Activated CD4-positive, CD25-positive, alpha-beta regulatory T cell treated with anti-CD3 and anti-CD28 coated beads, Interleukin-2, amount 50 U/mL, for 72 hours (primary cell): ENCODE measurements at places on chromosomes 3 and 15.

DNA sequence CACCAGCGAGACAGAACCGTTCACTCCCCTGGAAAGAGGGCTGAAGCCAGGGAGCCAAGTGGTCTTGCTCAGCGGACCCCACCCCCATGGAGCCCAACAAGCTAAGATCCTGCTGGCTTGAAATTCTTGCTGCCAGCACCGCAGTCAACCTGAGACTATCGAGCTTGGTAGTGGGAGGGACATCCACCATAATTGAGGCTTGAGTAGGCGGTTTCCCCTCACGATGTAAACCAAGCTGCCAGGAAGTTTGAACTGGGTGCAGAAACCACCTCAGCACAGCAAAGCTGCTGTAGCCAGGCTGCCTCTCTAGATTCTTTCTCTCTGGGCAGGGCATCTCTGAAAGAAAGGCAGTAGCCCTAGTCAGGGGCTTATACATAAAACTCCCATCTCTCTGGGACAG, 151.0 kb downstream of the MBNL1 start:
- DNase-seq = no peak

- DNase-seq = no peak
Measured at GRCh38 chr3:124920718-124921117, 13.8 kb downstream of the MUC13 start.

GRCh38 chr15:39100106-39100660, 480.7 kb upstream of the THBS1 start:
- DNase-seq = no peak

DNA sequence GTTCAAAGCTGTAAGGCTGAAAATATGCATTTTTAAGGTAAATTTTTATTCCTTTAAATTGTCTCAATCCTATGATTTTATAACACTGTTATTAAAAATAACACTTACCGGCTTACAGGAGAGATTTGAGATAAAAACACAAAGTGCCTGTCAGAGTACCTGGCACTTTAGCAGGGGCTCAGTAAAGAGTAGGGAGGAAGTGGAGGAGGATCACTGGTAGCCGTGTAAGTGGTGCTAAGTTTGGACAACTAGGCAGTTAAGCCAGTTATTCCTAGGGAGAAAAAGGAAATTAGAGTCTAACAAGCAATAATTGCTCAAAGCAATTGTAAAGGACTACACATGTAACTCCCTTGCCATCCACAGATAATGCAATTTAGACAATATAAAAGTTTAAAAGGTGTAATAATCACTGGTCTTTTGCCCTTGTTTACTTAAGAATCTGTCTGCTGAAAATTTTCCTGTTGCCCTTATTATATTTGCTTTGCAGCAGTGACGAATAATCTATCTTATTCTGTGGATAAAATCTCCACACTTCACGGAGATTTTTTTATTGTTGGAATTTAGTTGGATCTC, 204.8 kb downstream of the CDIN1 start:
- no peak for DNase-seq

DNA sequence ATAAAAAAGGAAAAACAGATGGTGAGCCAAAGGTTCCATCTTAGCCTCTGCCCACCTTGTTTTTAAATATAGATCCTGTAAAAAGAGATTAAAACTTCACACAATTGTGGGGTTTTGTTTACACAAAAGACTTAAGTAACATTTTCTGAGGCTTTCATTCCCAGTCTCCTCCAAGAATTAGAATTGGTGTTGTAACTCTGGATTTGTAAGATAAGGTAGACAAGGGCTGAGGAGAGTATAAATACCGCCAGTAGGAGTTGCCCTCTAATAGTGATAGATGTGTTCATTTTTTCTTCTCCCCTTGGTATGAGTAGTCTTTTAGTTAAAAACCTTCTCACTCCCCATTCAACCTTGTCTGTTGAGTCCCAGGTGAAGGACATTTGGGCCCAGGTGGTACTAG, 8.5 kb downstream of the MINDY2 start:
- DNase-seq = no peak

GRCh38 chr15:96306321-96306720, 24.2 kb upstream of the NR2F2 start:
- no peak for DNase-seq

DNA sequence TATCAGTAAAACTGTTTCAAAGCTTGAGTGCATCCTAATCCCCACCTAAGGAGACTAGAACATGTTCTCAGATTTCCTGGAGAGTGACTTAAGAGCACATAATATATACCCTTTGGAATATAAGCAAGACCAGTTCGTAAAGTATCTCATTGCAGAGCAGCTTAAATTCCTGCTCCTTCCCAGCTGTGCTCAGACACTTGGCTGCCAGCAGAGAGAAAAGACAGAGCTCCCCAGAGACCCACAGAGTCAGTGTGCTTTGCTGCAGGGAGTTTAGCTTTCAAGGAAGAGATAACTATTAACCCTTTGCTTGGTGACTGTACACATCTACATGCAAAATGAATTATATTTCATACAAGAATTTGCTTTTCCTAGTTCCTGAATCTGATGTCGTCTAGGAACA, 338.1 kb upstream of the ARHGEF26 start:
- DNase-seq = no peak

- DNase-seq = no peak
Measured at GRCh38 chr15:63598473-63599400, 1.6 kb downstream of the FBXL22 start.

- no peak for DNase-seq
Measured at GRCh38 chr15:100780208-100780800, 99.3 kb upstream of the ALDH1A3 start.

GRCh38 chr3:190528706-190529105, 14.8 kb downstream of the IL1RAP start:
- no peak for DNase-seq

DNA sequence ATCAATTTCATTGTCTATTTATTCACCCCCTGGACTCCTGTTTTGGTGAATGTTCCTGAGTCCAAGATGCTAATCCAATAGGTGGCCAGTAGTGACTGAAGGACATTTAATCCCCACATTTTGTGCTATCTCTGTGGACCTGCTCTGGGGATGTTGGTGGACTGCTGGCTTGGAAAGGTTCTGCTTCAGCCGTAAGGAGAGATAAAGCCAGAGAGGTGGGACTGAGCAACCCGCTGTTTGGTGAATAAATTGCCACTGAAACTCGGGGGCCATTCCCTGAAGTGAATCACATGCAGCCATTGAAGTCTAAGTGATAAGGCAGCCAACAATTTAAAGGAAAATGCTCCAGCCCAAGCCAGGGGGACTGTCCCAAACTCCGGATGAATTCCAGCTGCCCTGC, 1.6 kb upstream of the ABHD6 start:
- no peak for DNase-seq

DNA sequence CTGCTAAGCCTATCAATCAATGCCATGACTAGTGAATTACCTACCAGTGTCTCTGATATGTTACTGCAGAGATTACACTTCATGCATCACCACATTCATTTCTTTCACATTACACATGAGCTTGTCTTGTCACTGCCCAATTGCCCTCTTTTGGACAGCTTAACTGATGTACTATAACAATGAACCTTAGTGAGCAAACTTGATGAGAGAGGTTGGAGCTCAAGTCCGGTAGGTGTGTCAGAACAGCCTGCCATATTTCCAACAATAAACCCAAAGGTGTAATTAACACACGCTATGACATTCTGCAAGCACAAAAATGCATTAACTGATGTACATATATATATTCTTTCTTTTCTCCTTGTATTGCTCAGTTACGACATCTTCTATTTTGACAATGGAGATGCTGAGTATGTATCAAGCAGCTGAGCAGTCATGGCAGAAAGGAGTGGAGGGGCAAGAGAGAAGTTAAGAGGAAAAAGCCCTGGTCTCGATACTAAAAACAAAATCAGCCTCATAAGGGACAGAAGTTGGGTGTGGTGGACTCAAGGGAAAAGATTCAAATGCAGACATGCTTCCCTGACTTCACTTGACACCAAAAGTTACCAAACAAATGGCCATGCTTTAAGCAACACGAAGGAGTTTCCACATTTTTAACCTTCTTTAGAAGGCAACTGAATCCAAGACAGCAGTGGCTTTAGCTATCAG, 538.2 kb downstream of the FOXP1 start:
- no peak for DNase-seq

- no peak for DNase-seq
Measured at GRCh38 chr3:57809609-57809968, 53.5 kb downstream of the SLMAP start.

DNA sequence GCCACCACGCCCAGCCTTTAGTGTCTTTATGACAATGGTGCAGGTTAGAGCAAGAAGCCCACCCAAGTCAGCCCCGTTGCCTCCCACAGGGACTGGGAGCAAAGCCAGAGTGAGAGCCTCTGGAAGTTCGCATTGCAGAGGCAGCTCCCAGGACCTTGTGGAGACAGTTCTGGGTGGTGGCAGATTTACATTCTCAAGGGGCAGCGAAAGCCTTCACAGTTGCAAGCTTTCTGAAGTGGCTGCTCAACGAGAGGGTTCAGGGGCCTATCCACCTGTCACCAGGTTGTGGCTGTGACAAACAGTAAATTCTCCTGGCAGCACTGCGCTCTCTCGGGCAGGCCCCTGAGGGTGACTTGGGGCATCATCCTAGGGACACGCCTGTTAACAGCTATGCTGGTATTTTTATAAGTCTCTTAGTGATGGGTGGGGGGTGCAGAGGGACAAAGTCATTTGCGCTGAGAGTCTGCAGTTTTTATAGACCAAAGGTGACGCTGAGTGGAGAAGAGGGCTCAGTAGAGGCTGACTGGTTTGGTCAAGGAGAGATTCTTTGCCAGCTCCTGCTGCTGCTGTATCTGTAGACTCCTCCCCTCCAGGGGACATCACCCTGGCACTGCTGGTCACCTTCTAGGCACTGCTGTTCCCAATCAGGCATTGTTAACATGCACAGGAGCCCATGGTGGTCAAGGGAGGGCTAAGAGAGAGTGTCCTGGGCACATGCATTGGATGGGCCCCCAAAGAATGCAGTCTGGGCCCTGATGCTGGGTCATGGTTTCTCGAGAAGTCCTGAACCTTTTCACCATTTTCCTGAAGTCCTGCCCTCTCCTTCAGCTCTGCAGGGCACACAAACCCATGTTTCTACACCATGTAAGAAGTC, 57.5 kb upstream of the KLF13 start:
- DNase-seq = no peak

DNA sequence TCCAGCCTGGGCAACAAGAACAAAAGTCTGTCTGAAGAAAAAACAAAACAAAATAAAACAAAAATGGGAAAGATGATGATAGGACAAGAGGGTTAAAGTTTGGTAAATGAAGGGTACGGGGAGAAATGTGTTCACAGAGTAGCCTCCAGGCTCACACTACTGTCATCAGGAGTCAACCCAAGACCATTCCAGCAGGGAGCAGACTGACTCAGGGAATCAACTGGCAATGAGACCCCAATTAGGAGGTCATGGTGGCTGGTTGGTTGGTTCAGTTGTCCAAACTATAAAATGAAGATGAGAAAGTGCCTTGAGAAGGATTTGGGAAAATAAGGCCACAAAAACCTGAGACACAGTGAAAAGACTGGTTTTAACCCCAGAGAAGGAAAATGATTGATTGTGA, 51.8 kb downstream of the KLHL6 start:
- DNase-seq = no peak

GRCh38 chr3:118987477-118987876, 47.2 kb downstream of the IGSF11 start:
- DNase-seq = no peak

DNA sequence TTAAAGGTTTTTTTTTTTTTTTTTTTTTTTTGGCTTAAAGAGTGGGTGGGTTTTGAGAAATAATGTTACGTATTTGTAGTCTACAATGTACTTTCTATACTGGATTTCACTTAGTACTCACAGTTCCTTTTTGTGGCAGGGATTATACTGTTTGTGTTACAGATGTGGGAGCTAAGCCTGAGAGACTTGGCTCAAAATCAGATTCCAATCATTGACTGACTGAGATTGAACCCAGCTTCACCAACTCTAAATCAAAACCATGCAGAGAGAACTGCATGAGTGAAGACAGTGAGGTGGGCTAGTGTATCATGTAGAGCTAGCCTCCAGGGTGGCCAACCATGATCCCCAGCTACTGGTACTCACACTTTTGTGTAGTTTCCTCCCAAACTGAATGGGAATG, 68.0 kb downstream of the TMEM108 start:
- no peak for DNase-seq

DNA sequence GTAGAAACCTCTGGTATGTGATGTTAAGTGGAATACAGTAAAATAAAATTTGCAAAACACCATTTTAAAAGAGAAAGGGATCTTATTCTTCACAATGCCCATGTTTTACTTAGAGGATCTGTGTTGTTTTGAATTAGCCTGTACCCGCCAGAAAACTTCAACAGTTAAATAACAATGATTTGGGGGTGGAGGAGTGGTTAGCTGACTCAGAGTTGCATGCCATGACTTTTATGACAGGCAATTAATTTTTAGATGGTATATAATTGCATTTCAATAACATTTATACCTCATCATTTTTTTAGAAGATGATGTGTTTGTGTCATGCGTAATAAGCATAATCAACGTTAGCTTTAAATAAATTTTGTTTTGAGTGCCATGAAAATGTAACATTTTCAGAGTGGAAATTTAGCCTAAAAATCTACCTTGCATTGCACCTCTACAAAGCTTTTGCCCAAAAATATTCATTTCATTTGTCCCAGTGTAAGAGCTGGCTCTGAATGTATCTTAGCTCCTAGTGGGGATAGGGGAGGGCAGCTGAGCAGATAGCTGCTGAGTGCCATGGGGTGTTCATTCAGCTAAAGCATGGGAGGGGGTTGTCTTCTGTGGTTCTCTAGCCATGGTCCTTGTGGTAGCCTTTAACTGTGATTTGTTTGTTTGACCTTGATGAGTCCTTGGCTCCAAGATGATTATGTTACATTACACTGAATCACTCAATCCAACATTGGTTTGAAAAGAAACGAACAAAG, 379.8 kb downstream of the LPP start:
- DNase-seq = no peak

DNA sequence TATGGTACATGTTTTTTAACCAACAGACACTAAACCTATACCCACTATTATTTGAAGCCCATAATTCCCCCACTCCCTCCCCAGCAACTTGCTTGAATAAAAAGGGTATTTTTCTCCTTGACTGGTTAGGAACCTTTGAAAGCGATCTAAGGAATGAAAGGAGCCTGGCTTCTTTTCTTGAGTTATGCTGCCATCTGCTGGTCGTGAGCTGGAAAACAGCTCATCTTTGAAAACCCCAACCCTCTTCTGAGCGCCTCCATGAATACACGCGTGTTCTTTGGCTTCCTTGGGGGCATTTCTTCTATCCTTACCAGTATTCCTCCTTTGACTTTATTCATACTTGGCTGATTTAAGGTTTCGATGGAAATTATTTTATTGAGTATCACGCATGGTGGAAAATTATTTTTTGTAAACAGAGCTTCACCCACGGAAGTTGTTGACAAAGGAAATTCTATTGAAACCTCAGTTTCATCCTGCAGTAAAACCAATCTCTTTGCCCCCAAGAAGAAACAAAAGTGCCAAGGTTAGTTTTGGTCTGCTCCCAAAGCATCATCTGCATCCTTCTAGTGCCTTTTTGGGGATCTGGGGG, 171.6 kb downstream of the SV2B start:
- peak; percentile 46 for DNase-seq

DNA sequence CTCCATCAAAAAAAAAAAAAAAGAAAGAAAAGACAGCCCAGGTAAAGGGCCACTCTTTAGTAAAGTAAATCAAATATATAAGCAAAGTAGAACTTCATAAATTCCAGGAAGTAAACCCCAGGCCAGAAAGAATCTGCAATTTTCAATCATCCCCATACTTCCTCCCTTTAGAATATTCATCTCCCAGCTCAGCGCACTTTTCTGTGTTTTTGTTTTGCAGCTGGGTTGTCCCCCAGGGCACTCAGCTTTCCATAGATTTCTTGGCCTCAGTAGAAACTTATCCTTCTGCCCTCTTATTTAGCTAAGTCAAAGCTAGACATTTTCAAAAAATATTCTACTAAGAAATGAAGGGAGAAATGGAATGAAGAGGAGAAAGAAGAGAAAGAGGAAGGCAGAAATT, 24.0 kb upstream of the SPRED1 start:
- no peak for DNase-seq
